HFFc6 (cell line): ENCODE measurements at places on chromosomes 7 and 10. TPM values are rescaled to one million over a fixed set of nuclear protein-coding genes. Genes with fewer than 3 reads are reported as not detected.
A peak's percentile ranks its signal among the peaks of the same experiment; 100 is the strongest.

KAZALD1 gene
- 14.5 to 21.2 TPM (median 16.6 TPM) in 3 replicates for total RNA-seq

DNA sequence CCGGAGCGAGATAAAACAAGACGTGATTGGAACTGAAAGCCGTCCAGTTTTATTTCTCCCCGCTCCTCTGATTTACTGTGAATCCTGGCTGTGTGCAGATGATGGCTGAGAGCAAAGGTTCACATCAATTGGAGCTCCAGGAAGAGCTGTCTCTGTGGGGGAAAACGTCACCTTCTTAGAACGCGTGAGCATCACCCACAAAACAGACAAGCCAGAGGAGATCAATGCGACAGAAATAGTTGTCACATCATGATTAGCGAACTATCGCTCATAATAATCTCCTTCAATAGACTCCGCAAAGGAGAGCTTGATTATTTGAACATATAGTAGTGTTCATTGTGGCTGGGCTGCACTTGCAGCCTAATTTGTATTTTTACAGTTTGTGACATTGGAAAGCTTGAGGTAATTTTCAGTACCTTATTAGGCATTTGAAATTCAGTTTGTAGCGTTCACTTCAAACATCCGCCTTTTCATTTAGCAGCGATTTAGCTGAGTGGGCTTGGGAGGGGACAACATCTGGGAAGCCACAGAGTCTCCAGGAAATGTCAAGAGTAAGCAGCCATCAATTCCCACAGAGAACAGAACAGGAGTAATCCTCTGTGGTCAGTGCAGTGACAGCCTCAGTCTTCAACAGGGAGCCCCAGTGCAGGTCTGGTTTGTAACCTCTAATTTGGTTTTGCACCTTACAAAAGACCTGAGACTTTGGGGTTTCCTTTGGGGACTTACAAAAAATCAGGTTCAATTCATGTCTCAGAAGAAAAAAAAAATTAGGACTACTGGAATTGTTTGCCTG is 276.8 kb upstream of the PFKP start:
- no peak for DNase-seq

UTF1 gene
- total RNA-seq, result not detected in 3 replicates

- no peak for DNase-seq
Measured at GRCh38 chr7:150686030-150686631, 625 bp downstream of the GIMAP2 start.

HOXA10 gene
- 38.9 to 42.2 TPM (median 39.3 TPM) in 3 replicates for total RNA-seq

DNA sequence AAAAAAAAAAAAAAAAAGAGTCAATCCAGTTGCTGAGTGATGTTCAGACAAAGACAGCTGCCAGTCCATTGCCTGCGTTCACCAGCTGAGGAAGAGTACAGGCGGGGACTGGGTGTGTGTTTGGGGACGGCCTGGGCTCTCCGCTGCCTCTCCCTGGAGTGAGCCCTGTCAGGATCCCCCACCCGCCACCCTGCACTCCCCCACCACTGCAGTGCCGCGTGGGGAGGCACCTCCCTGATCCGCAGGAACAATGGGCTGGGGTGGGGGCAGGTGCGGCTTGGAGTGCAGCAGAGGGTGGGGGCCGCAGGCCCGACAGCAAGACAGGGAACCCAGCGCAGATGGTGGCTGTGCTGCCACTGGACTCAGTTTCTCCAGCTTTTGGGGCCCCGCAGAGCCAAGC is 1.4 kb downstream of the HSPA12A start:
- DNase-seq, result no peak

TSPAN12 gene
- total RNA-seq, result 0.23 to 0.79 TPM (median 0.45 TPM) in 3 replicates

GRCh38 chr7:149490083-149490760 is 7.4 kb downstream of the ZNF746 start:
- DNase-seq, result no peak

DNA sequence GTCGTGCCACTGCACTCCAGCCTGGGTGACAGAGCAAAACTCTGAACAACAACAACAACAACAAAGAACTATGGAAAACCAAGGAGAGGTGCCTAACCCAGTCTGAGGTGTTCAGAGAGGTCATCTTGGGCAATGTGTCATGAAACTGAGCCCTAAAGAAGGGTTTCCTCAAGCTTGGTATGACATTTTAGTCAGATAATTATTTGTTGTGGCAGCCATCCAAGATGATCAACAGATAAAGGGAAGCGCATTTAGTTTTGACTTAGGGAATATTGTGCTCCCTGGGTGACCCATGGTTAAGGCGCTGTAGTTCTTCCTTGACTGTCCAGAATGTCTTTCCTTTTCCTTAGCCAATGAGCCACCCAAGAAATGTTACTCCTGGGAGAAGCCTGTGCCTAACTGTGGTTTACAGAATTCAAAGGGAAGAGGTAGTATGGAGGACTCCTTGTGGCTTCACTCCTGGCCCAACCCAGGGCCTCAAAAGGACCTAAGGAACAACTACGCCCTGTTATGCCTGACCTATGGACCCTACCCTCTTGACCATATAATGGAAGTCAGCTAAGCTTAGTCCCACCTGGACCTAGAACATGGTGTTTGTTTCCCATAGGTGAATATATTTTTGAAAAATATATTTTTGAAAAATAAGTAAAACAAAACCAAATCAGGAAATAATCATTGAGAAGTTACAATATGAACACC is 42.4 kb downstream of the TPST1 start:
- DNase-seq, result no peak

CCL26 gene
- total RNA-seq, result 3.8 and 4.7 TPM in 2 replicates

- no peak for DNase-seq
Measured at GRCh38 chr10:34121781-34122622, 693.1 kb downstream of the PARD3 start.

DNA sequence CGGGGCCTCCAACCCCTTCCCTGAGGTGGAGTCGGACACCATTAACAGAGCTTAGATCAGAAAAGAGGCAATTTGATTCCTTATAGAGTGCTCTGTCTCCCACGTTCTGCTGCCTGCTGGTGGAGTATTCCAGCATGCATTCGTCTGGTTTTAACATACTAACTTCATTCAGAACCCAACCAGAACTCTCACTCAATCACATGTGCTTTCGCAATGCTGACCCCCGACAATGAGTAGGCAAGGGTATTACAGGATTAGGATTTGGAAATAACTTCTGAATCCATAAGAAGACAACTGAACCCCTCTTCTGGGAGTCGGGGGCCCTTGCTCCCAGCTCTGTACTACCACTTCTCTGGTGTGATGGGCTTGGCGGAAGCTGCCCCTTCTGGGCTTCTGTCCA is 55.7 kb upstream of the HABP2 start:
- no peak for DNase-seq

CNPY1 gene
- not detected in 3 replicates for total RNA-seq

NRF1 gene
- 9.5 and 9.8 TPM in 2 replicates for total RNA-seq

- no peak for DNase-seq
Measured at GRCh38 chr10:24339387-24339786, 130.4 kb downstream of the KIAA1217 start.

GUSB gene
- 15.8 to 28.8 TPM (median 19.6 TPM) in 3 replicates for total RNA-seq

DNA sequence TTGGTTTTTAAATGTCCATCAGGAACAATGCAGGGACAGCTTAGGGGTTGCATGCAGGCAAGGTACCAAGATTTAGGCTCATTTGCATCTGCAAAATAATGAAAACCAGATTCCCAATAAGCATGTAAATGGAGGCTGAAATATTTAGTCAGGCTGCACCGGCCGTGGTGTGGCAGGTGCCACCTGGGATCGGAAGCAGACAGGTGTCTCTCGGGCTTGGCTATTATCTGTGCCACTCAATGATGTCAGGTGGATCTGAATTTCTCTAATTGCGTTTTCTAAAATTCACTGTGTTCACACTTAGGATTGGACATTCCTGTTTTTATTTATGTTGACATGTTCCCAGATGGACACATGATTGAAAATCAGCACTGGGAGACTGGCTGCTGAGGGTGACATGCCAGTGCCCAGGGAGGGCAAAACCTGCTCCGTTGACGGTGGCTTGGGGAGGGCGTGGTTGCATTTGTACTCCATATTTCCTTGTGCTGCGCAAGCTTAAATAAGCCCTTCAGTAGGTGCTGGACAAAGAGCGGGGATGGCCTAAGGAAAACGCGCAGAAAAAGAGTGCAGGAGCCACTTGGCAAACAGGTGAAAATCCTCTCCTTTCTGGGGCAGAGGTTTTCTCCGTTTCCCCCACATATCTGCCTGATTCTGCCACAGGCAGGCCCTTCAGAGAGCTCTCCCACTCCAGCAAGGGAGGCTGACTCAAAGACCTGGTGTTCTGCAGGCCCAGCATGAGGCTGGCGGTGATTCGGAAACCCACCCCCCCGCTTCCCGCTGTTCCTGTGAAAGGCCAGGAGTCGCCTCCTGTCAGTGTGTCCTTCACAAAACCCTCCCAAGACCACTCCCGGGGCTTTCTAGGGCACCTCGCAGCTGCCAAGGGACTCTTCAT is 142.5 kb downstream of the WDR37 start:
- no peak for DNase-seq

DNA sequence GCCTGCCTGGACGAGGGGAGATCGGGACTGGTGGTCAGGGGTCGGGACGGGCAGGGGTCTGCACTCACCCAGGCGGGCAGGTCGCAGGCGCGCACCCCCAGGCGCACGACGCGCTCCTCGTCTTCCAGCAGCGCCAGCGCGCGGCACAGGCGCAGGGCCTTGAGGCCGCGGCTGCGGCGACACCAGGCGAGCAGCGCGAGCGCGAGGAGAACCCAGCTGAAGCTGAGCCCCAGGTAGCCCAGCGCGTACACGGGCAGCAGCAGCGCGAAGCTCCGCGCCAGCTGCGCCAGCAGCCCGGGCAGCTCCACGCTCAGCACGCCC is 328 bp downstream of the ESYT2 start:
- peak; percentile 74 for DNase-seq

PNLIPRP1 gene
- total RNA-seq, result not detected in 3 replicates

- DNase-seq, result no peak
Measured at GRCh38 chr7:64890761-64891362, 12.2 kb upstream of the ZNF273 start.

DNA sequence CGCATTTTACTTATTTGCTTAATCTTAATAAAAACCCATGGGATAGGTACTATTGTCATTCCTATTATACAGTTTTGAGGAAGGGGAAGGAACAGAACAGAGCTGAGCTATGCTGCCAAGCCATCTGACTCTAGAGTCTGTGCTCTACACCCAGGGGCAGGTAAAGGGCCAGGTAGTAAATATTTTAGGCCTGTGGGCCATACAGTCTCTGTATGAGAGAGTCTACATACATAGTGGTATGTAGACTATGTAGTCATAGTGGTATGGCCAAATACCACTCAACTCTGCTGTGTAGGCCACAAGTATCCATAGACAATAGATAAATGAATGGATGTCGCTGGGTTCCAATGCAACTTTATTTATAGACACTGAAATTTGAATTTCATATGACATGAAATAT is 3.4 kb upstream of the SRI start:
- no peak for DNase-seq

DNA sequence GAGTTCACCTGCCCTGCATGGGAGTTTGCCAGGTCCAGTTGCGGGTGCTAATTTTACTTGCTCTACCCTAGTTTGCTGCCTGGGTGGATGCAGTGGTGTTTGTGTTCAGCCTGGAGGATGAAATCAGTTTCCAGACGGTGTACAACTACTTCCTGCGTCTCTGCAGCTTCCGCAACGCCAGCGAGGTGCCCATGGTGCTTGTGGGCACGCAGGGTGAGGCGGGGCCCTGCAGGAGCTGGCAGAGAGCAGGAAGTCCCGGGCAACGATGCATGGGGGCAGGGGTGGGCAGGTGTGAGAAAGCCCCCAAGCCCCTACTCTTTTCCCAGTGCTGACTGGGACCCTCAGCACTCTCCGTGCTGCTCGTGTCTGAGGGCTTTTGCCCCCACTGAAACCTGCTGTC is 31.3 kb downstream of the AGAP3 start:
- no peak for DNase-seq

AGR2 gene
- total RNA-seq, result not detected in 3 replicates

GRCh38 chr7:135459951-135460567 is 49.8 kb downstream of the CNOT4 start:
- DNase-seq, result no peak

DNA sequence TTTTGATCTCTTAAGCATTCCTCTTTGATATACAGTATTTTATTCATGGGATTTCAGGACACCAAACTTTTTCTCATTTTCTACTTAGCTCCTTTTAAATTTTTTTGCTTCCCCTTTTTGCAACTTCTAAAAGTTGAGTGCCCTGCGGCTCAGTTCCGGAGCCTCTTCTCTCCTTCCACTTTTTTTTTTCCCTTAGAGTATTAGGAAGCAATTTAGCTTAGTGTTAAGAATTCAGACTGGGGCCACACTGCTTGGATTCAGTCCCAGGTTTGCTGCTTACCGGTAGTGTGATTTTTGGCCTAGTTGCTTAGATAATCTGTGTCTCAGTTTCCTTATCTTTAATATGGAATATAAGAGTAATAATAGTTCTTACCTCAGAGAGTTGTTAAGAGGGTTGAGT is 3.4 kb downstream of the STAM start:
- no peak for DNase-seq

DNA sequence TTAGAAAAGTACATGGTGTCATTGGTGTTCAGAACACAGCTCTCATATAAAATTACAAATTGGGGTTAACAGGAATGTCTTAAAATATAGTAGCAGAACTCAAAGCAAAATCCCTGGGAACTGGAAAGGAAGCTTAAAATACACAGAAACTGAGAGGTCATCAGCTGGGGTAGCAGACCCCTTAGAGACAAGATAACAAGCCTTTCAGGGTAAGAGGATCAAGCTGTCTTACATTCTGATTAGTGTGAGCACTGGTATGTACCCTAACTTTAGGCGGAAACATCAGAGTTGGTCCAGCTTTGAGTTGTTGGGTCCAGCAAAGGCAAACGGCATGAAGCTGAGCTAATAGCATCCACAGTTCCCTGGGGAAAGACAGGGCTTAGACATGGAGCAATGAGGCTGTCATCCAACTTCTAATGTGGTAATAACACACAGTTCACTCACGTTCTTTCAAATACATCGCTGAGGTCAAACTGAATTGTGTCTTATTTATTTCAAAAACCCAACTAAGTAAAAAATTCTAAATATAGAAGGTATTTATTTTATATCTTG is 32.6 kb downstream of the ARHGAP21 start:
- no peak for DNase-seq

DNA sequence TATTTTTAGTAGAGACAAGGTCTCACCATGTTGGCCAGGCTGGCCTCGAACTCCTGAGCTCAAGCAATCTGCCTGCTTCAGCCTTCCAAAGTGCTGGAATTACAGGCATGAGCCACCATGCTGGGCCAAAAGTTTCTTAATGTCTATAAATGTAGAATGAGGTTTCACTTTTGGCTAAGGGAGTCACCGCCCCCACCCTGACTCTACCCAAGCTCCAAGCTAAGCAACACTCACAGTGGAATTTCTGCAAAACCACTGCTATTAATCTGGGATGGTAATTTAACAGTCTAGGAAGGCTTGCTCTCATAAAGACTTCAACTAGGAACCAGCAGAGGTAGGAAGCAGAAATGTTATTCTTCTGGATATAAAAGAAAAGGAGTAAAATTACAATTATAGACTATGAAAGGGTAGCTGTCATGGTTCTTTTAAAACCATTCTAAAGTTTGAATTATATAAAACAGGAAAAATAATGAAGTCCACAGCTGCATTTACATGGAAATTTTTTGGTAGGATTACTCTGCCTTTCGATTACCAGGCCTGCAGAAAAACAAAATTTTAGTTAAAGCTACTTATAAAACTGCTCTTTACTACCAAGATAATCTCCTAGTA is 211.6 kb downstream of the SFMBT2 start:
- DNase-seq, result no peak

- no peak for DNase-seq
Measured at GRCh38 chr7:42671627-42672026, 240.2 kb downstream of the C7orf25 start.

LHFPL3 gene
- total RNA-seq, result not detected in 3 replicates

LRRD1 gene
- not detected in 3 replicates for total RNA-seq

GCK gene
- total RNA-seq, result 0.14 to 0.18 TPM (median 0.18 TPM) in 3 replicates

GRCh38 chr7:18927134-18927533 is 190.3 kb downstream of the TWIST1 start:
- DNase-seq, result peak; percentile 36
